ENCODE measurements at places on chromosomes 5 and 9. TPM values are rescaled to one million over a fixed set of nuclear protein-coding genes. Genes with fewer than 3 reads are reported as not detected.

DNA sequence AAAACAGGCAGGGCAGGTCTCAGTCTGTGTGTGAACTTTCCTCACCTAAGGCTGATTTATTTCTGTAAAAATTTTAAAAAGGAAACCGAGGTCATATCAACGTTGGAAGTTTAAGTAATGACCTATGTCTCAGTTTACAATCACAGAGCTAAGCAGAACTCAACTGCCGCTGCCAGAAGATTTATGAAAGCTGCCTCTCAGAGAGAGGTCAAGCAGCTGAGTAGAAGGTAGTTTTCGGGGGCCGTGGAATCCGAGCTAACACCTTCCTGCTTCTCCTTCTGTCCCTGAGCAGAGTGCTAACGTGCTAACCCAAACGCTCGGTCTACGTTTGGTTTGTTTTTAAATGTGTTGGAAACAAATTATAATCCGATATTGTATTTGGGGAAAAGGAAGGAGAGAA, 11.1 kb downstream of the TTF1 start:
- DNase-seq: no peak

GRCh38 chr9:37442556-37442955, 20.1 kb downstream of the GRHPR start:
- DNase-seq: no peak

GRCh38 chr9:18666348-18666747, 192.4 kb downstream of the ADAMTSL1 start:
- no peak for DNase-seq

- no peak for DNase-seq
Observed at GRCh38 chr5:137016783-137017324, 482.3 kb downstream of the SPOCK1 start.

DNA sequence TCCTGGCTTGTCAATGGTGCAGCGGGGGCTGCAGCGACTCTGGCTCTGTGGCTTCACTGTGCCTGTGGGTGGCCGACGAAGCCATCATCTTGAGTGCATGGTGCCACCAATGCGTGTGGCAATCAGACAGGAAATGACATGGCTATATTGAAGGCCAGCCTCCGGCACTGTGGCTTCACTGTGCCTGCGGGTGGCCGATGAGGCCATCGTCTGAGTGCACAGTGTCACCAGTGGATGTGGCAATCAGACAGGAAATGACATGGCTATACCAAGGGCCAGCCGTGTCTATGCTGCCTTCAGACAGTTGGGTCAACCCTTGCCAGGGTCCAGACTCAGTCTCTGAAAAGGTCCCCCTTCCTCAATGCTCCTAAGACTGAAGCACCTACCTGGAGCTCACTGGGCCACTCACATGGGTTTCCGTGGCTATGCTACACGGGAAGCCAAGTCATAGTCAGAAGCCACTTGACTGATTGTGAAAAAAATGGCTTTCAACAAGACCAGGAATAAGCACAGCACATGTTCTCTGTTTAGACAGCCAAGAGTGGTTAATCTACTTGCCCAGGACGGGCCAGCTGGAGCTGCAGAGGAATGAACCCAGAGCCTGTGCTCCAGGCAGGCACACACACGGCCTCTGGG, 67.5 kb upstream of the S1PR3 start:
- DNase-seq: no peak

- DNase-seq: no peak
Observed at GRCh38 chr9:135340143-135340655, 139.4 kb upstream of the PPP1R26 start.

GRCh38 chr9:72586388-72587130, 65.2 kb downstream of the TMC1 start:
- no peak for DNase-seq

- no peak for DNase-seq
Observed at GRCh38 chr9:70112981-70113380, 69.3 kb downstream of the MAMDC2 start.

GRCh38 chr5:106873568-106873967, 797.2 kb downstream of the EFNA5 start:
- no peak for DNase-seq

DNA sequence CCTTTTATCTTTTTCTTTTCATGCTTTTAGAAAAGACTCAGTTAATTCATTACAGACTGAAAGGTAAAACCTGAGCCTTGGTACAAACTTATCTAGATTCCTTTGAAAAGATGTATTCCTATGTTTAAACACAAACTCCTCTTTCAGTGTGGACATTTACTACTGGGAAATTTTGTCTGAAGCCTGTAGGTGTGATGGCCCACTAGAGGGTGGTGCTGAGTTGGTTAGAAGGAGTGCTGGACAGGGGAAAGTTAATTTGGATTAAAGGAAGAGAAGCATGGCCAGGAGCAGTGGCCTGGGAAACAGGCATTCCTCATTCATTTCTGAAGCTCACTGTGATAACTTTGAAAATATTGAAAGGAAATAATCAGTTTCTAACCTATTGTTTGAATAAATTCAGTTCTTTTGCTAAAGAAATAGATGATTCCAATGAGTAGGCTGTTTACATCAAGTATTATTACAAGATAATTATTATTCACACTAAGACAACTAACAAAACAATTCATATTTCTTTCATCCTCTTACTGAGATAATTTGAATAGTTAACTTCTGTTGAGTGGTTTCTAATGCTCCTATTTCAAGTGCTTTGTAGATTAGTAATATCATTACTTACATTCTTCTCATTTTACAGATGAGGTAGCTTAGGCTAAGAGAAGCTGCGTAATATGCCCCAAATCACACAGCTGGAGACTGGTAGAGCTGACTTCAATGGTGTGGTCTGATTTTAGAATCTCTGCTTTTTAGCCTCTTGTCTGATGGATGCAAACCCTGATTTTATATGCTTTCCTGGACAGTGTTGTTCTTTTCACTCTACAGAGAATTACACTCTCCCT, 150.9 kb downstream of the ADGRV1 start:
- peak; percentile 20 for DNase-seq

GRCh38 chr5:4511996-4512656, 628.0 kb upstream of the ADAMTS16 start:
- peak; percentile 36 for DNase-seq

DNA sequence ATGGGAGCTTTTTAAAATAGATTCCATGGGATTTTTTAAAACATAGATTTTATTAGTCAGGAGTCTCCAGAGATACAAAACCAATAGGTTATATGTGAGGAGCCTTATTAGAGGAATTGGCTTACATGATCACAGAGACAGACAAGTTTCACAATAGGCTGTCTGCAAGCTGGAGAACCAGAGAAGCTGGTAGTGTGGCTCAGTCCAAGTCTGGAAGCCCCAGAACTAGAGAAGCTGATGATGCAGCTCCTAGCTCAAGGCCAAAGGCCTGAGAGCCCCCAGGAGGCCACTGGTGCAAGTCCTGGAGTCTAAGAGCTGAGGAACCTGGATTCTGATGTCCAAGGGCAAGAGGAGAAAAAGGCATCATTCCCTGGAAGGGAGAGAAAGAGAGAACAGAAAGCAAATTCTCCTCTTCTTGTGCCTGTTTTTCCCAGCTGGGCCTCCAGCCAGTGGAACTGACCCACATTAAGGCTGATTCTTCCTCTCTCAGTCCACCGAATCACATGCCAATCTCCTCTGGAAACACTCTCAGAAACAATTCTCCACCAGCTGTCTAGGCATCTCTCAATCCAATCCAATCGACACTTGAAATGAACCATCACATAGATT, 59.3 kb downstream of the AHRR start:
- no peak for DNase-seq

DNA sequence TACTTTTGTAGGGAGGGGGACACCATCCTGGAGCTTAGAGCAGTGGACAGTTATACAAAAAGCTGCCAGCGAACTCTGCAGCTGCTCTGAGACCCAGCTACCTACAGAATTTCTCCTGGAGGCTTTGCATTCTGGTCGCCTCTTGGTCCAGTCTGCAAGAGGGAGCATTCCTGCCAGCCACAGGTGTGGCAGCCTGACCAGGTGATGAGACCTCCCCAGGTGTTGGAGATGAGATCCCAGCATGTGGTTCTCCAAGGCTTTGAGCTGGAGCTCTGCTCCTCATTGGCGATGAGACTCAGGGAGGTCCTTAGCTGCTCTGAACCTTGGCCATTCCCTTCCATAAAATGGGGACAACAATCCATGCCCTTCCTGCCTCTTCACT, 69.3 kb downstream of the RGS3 start:
- no peak for DNase-seq

DNA sequence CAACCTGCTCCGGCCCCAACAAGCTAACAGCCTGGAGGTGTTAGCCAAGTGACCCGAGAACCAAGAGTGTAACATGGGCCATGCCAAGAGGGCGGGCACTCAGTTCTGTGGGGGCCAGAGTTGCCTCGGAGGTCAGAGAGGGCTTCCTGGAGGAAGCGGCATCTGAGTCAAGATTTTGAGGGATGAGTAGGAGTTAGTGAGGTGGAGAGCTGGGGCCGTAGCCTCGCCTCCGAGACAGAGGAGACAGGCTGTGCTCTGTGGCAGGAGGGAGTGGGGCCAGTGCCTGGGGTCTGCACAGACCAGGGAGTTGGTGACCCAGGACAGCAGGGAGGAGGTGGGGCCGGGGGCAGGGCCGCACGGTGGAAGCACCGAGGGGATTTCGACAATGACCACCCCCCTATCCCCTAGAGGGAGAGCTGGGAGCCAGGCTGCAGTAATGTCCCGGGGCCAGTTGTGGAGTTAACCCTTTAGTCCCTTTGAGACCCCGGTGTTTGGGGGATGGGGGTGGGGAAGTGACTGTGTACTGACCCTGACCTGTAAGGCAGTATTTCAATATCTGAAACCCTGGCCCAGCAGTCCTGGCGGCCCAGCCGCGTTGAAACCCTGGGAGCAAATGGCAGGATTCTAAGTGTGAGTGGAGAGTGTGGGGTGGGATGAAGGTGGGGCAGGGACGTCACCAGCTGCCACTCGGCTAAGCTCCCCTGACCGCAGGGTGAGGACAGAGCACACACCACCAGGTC, 148.7 kb upstream of the COL5A1 start:
- DNase-seq: no peak

MELK gene
- polyA plus RNA-seq: 21.9 TPM

CACFD1 gene
- polyA plus RNA-seq: 26.7 TPM

PHF2 gene
- 41.7 TPM for polyA plus RNA-seq

BASP1 gene
- polyA plus RNA-seq: 96.0 TPM

TICAM2 gene
- 5.5 TPM for polyA plus RNA-seq

GABRA1 gene
- polyA plus RNA-seq: not detected

FAM151B gene
- 2.7 TPM for polyA plus RNA-seq

PRLR gene
- 35.0 TPM for polyA plus RNA-seq

PDE8B gene
- polyA plus RNA-seq: 8.1 TPM

SPATA31C1 gene
- 0.58 TPM for polyA plus RNA-seq

ANKRD33B gene
- polyA plus RNA-seq: 1.9 TPM

SLC45A2 gene
- polyA plus RNA-seq: 0.40 TPM

Data from right renal pelvis (tissue), 4 donors.